Pancreas (tissue), 10 donors: ENCODE measurements at places on chromosomes 7 and 10. TPM values are rescaled to one million over a fixed set of nuclear protein-coding genes. Genes with fewer than 3 reads are reported as not detected.

GRCh38 chr10:60488111-60488669, 98.5 kb upstream of the ANK3 start:
- no peak for DNase-seq

DNA sequence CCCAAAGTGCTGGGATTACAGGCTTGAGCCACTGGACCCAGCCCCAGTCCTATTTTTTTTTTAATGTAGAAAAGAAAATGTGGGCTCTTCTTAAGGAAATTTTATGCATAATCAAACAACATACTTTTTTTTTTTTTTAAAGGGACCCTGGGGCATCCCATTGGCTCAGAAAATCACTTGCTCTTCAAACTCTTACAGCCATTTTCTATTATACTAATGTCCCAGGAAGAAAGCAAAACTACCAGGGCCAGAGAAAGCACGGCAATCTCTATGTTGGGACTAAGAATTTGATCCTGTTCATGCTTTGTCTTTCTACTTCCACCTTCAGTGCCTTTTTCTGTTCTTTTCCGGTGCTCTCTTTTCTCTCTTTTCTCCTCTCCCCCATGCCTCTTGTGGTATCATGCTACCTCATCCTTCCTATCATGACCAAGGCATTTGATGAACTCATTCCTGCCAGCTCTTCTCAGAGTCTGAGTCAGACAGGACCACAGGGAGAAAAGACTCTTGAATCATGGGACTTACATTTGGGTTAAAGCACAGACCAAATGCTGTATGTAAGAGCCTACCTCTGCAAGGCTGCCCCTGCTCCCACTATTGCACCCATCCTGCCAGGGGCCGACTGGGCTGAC, 76.4 kb upstream of the CCNY start:
- DNase-seq, result no peak

The ASB10 gene
- polyA plus RNA-seq, result not detected

The RBP3 gene
- not detected for polyA plus RNA-seq

The FGL2 gene
- polyA plus RNA-seq, result 2.4 TPM

The COX19 gene
- polyA plus RNA-seq, result 7.5 TPM
